ENCODE measurements at places on chromosomes 2 and 18.

- DNase-seq: no peak
These were observed 29.7 kb upstream of the CCDC178 start for GRCh38 chr18:33470216-33470615.

DNA sequence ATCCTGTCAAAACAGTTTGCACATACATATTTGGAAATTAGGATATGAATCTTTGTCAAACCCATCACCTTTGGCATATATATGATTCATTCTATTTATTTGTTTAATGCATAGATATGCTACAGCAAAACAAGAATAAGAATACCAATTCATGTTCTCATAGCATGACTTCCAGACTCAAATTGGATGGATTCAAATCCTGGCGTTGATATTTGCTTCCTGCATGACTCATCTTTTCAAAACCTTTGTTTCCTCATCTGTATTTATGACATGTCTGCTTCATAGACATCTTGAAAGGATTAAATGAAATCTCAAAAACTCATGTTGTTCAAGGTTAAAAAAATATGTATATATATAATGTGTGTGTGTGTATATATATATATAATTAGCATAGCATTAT lies 261.3 kb downstream of the MBD5 start:
- DNase-seq: no peak

DNA sequence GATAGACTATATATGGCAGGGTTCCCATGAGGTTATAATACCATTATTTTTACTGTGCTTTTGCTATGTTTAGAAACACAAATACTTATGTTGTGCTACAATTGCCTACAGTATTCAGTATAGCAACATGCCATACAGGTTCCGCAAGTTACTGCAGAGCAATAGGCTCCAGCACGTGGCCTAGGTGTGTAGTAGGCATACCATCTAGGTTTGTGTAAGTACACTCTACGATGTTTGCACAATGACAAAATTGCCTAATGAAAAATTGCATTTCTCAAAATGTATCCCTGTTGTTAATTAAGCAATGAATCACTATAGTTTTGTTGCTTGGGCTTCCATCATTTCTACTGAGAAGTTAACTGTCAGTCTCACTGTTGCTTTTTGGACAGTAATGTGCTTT lies 9.8 kb downstream of the CD302 start:
- no peak for DNase-seq

DNA sequence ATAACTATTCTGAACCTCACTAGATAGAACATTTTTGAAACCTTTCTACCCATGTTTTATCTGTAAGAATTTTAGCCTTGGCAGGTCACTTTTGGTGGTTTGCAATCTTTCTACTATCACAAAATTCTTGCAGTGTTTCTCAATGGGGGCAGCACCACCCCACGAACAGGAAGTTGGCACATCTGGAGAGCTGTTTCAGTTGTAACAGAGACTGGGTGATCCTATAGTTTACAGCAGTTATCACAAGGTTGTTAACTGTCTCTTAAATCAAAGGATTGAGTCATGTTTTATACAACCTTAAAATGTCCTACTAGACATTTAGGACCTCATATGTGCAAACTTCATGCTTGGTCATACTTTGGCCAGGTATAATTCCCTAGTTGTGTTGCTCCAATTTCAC lies 829.2 kb downstream of the ERBB4 start:
- DNase-seq: no peak

GRCh38 chr18:63107931-63108330 lies 211.6 kb downstream of the BCL2 start:
- DNase-seq: no peak

- DNase-seq: no peak
These were observed 39.6 kb upstream of the LDLRAD4 start for GRCh38 chr18:13178976-13179375.

GRCh38 chr18:46939337-46939963 lies 22.0 kb downstream of the KATNAL2 start:
- no peak for DNase-seq

- no peak for DNase-seq
These were observed 166.0 kb upstream of the PIK3C3 start for GRCh38 chr18:41789001-41789400.

GRCh38 chr18:28485210-28485801 lies 308.4 kb upstream of the CDH2 start:
- DNase-seq: no peak
